T follicular helper cell (primary cell): ENCODE measurements at places on chromosomes 12 and 14.

DNA sequence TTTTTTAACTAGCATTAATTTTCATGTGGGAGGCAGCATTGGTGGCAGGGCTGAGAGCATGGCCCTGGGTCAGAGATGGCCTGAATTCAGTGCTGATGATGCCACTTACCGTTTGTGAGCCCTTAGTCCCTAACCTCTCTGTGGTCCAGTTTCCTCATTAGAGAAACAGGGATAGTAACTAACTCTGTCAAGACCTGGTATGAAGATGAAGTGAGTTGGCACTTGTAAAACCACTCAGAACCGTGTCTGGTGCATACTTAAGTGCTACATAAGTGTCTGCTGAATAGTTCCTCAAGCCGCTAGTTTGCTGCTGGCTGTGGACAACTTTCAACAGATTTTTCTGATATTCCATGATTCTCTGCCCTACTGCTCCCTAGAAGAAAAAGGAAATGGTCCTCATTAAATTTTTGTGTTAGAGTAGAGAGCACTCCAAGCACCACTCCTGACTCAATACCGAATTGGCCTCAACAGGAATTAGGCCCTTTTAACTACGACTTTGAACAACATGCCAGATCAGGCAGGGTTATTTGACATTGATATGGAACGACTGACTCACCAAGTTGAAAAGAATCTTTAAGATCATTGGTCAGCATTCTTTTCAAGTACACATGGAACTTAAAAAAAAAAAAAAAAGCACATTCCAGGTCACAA is 250.2 kb downstream of the ANO2 start:
- no peak for DNase-seq

DNA sequence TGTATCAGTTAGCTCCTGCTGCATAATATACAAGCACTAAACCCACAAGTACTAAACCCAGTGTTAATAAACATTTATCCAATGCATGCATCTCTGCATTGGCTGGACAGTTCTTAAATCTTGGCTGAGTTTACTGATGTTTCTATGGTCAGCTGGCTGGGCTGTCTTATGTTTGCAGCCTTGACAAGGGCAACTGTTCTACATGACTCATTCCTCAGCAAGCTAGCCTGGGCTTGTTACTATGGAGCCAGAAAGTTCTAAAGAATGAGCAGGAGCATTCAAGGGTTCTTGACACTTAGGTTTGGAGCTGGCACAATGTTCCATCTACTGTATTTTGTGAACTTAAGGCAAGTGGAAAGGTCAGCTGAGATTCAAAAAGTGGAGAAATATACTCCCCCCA is 199.1 kb downstream of the GLT1D1 start:
- no peak for DNase-seq

DNA sequence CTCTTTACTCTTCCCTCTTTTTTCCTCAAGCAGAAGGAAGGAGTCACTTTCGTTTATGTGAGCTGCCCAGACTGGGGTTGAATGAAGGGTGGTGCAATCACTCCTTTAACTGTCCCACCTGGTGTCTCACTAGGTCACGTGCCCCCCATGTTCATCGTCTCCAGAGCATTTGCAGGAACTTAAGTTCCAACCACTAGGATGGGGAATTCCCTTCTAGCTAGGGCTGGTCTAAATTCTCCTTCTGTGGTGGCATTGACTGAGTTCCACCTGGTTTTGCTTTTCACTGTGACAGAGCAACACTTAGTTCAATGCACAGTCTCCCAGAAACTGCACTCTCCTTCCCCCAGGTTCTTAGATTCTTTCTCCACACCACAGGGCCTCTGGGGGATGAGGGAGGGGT is 9.5 kb downstream of the FANCM start:
- no peak for DNase-seq

DNA sequence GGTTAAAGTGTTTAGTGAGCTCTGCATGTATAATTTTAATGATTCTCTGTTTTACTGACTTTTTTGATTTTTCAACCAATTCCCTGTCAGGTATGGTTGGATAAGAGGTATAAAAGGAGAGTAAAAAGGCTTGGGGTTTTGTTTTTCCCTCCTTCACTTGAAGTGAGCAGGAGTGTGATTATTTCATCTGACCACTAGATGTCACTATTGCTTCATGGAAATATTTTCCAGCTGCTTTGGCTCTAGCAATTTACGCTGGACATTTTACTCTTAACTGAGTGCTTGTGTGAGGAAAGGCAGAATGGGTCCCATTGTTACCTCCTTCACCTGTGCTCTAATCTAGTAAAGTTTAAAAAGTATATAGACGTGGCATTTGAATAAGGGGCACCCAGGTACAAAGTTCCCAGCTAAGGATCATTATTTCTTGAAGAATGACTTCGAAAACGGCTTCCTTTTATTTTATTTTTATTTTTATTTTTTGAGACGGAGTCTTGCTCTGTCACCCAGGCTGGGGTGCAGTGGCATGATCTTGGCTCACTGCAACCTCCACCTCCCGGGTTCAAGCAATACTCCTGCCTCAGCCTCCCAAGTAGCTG is 66.5 kb downstream of the TBC1D30 start:
- DNase-seq, result no peak

DNA sequence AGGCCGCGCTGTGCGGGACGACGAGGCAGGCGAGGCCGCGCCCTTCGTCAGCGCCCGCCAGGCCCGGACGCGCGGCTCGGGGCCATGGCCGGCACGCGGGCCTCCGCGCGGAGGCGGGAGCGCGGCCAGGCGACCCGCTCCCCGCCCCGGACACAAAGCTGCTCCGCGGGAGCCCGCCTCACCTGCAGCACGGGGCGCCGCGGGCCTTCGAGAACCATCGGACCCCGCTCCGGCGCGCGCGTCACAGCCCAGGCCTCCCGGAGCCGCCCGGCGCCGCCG is 342 bp downstream of the DICER1 start:
- no peak for DNase-seq

- DNase-seq, result no peak
These were observed 12.3 kb upstream of the C12orf71 start for GRCh38 chr12:27094726-27095125.

- DNase-seq, result no peak
These were observed 16.8 kb upstream of the ITPK1 start for GRCh38 chr14:93132472-93133065.

DNA sequence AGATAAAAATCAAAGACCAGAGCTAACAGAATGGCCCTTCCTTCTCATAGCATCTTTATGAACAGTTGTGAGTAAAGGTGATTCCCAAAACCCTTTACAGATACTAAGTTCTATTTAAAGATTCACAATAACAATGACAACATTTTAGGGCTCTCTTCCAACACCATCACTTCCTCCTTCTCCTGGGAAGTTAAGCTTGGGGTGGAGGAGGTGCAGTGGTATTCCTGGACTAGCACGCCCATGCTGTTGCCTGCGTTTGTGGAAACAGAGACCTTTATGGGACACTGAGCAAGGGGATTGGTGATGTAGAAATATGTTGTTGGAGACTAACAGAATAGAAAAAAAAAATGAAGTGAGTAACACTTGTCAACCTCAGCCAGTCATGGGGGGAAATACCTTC is 22.5 kb downstream of the SYNE2 start:
- DNase-seq, result no peak

DNA sequence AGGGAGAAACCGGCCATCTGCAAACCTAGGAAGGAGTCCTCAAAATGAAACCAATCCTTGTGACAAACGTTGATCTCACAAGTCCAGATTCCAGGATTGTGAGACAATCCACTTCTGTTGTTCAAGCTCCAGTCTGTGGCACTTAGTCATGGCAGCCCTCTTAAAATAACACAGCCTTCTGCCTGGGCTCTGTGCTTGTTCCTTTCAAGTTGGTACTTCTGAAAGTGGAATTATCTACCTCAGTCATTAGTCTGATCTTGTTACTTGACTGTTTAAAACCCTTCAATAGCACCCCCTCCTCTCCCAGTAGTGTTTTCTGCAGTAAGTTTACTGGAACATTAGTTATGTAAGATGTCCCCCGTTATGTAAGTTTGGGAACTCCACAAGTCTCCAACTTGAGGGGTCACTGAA is 111.0 kb upstream of the HIF1A start:
- DNase-seq, result no peak
